ENCODE measurements at places on chromosomes 7 and 10.

DNA sequence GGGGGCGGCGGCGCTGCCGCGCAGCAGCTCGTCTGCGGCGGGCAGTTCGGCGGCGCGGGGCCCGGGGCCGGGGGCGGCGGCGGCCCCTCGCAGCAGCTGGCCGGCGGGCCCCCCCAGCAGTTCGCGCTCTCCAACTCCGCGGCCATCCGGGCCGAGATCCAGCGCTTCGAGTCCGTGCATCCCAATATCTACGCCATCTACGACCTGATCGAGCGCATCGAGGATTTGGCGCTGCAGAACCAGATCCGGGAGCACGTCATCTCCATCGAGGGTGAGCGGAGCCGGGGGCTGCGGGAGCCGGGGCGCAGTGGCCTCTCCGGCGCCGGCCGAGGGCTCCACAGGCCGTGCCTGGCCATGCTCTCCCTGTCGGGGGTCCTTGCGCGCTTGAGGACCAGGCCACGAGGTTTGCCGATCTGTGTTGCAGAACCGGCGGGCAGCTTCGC lies 548 bp downstream of the AGAP3 start:
- no peak for DNase-seq

- DNase-seq = no peak
These were observed 29.4 kb upstream of the C10orf71 start for GRCh38 chr10:49269523-49269922.

DNA sequence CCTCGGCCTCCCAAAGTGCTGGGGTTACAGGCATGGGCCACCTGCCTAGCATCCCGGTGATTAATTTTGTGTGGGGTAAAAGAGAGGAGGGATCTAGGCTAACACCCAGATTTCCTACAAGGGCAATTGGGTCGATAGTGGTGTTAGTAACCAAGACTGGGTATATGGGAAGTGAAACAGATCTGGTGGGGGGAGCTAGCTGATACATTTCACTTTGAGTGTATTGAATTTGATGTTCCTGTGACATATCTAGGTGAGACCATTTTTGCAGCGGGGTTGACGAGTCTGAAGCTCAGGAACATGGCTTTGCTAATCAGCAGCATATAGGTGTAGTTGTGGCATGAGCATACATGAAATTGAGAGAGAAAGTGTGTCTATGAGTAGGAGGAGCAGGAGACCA lies 12.0 kb downstream of the CLCN1 start:
- no peak for DNase-seq

DNA sequence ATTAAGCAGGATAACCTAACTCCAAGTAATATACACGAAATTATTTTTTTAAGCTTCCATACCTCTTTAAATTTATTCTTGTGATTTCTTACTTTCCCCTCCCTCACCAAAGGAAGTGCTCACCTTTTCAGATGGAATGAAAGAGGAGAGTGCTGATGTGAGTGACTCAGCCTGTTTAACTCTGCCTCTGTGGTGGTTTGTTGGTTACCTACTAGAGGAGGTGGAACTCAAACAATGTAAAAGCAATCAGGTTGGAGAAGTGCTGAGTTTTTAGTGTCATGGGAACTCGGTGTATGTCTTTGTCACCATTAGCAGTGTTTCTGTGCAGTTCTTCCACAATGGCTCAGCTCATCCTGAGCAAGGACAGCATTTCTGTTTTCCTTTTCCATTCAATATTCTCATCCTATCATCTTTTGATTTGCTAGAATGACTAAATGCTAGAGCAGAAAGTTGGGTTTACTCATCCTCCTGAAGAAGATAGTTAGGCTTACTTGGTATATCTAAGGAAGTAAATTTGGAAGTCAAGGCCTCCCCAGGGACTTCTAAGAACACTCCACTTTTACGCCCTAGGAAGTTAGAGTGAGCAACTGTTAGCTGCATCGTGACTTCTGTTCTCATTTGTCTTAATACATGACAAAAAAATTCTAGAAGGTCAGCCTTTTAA lies 6.0 kb downstream of the ADD3 start:
- DNase-seq = peak; percentile 21

GRCh38 chr10:31083765-31084184 lies 52.1 kb upstream of the ZNF438 start:
- peak; percentile 44 for DNase-seq

All from activated CD4-positive, alpha-beta T cell treated with anti-CD3 and anti-CD28 coated beads for 4 hours (primary cell).